ENCODE measurements at places on chromosomes 3 and 15.

DNA sequence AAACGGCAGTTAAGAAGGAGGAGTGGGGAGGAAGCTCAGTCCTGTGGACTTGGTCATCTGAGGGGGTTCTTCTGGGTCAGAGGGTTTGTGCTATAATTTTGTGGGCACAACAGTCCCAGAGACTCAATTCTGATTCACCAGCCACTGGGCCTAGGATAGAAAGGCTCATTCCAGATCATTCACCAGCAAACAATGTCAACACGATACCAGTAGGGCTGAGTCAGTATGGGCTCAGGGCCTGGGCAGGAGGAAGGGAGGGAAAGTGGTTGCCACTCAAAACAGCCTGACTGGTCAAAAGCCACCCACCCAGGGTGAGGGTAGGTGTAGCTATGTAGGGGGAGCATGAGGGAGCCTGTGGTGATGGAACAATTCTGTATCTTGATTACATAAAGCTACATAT is 86.9 kb upstream of the MEX3B start:
- DNase-seq = no peak

GRCh38 chr3:159263750-159264553 is 462.1 kb downstream of the MFSD1 start:
- peak; percentile 48 for DNase-seq

DNA sequence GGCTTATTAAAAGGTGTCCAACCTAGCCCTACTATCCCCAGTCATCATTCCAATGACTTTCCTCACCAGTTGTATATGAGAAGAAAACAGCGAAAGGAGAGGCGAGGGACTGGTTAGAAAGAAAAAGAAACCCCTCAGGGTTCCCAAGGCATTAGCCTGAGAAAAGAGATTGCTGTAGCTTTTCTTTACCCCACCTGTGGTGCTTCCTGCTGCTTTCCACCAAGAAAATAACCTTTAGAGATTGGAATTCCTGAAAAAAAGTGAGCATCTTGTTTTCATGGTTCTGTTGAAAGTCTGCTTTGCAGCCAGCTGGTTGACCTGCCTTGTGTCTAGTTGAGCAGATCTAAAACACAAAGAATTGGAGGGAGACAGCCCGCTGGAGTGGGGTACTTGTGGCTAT is 196.4 kb downstream of the CADPS start:
- DNase-seq = no peak

DNA sequence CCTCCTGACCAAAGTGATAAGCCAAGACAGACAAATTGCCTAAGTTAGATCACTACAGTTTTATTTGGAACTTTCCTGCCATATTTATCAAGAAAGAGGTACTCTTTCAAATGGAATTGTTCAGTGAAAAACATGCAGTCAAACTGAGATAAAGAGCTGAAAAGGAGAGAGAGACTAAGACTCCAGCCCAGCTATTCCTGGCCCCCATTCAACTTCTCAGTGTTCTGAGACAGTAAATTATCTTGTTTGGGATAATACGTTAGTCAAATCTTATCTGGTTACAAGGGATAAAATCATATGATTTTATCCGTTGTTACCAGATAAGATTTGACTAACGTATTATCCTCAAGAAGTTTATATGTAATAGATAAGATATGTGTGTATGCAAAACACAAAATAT is 67.6 kb upstream of the CMC1 start:
- DNase-seq = no peak

DNA sequence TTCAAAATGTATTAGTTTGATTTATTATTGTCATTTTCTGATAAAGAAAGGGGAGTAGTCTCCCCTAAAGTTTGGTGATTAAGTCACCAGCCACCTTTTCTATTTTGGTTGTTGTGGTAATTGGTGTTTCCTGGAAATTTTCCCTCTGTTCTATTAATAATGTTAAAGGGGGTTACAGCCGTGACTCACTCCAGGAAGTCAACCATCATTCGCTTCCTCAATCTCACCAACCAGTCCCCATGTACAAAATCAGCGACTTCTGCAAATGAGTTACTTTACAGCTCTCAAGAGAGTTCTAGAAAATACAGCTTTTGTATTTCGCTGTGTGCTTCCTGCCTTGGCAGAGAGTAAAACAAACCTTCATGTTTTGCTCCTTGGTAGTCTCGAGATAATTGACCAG is 285.1 kb downstream of the LPP start:
- no peak for DNase-seq

GRCh38 chr15:68061171-68061570 is 7.1 kb downstream of the PIAS1 start:
- no peak for DNase-seq

DNA sequence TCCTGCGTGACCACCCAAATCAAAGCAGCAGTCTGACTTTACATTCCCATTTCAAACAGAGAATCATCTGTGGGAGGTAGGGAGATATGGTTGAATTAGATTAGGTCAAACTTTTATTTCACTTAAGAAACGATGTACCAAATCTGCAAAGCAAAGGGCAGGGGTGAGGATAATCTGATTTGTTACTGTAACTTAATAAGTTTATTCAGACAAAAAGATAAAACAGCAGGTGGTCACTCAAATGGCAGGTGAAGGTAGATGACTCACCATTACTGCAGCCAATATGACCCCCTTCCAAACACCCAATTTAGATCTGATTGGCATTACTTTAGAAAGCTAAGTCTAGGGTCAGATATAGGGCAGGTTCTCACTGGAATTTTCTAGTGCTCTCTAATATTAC is 651.0 kb upstream of the NAALADL2 start:
- peak; percentile 40 for DNase-seq

- no peak for DNase-seq
Measured at GRCh38 chr15:94205366-94205765, 26.0 kb upstream of the MCTP2 start.

GRCh38 chr15:67501836-67502461 is 19.0 kb upstream of the C15orf61 start:
- no peak for DNase-seq

- no peak for DNase-seq
Measured at GRCh38 chr3:195905970-195906864, 2.1 kb downstream of the TNK2 start.

GRCh38 chr3:16329036-16329825 is 64.2 kb downstream of the OXNAD1 start:
- peak; percentile 59 for DNase-seq

DNA sequence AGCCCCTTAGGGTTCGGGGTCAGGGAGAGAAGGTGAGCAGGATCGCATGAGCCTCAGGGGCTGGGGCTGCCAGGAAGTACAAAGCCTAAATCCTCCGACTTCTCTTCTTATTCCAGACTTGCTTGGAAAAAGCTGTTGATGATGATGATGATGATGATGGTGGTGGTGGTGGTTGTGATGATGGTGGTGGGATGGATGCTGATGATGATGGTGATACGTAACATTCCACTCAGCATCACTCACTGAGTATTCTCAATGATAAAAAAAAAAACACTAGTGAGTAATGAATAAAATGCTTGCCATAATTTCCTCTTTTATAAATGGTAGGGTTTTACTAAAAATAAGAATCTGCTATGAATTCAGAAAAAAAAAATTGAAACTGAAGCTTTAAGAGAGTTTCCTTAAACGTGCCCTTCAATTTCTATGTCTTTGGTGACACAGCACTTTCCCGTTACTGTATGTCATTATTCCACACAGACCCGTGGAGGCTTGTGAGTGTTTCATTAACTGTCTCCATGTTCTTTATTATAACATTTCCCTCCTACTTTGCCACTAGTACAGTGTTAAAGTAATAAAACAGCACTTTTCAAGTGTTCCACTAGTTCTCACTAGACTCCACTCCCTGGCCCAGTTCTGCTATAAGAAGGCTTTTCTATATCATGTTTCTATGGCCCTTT is 5.4 kb upstream of the ACAN start:
- DNase-seq = no peak

GRCh38 chr3:114365909-114366308 is 72.1 kb downstream of the TIGIT start:
- no peak for DNase-seq

DNA sequence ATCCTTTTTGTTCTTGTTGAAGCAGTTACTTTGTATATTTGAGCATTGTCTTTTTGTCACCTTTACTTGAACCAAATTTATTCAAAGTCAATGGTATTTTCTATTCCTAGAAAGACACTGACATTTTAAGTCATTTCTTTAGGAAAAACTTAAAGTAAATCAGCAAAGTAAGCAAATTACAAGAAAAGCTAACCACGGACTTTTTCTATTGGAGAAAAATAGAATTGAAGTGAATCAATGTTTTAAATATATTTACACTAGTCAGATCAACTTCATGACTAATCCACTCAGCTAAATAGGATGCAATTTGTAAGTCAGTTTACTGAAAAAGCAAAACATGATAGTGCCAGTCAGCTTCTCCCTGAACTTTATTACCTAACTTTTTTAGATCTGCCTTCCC is 733.8 kb upstream of the ALCAM start:
- no peak for DNase-seq

DNA sequence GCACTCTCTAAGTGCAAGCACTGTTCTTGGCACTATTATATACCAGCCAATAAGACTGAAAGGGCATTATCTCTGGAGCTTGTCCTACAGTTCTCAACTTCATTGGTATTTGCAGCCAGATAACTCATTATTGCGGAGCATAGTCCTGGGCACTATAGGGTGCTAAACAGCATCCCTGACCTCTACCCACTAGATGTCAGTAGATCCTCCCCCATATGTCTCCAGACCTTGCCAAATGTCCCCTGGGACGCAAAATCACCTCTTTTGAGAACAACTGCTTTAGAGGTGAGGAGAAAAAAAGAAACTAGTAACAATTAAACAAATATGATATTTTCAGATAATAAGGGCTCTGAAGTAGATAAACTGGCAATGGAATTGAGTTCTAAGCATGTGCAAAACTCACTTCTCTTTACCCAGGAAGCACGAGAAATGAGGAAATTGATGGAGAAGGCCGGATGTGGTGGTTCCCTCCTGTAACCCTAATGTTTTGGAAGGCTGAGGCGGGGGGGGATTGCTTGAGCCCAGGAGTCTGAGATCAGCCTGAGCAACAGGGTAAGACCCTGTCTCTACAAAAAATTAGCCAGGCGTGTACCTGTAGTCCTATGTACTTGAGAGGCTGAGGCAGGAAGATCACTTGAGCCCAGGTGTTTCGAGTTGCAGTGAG is 61.4 kb downstream of the FRMD4B start:
- no peak for DNase-seq

GRCh38 chr15:82114660-82115059 is 68.8 kb upstream of the MEX3B start:
- no peak for DNase-seq

DNA sequence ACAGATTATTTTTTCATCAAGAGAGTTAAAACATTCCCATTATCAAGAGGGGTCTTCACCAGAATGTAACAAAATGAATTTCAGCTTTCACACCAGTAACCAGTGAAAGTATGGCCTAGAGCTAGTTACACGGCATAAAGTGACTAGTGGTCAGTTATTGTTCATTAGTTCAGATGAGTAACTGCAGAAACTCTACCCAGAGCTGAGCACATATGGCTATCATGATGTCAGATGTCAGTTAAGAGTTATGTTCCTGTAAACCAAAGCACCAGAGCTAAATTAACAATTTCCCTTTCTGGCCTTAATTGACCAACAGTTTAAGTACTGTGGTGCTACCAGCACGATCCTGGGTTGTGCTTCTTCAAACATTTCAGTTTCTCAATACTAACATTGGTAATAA is 6.6 kb upstream of the MRPS25 start:
- DNase-seq = no peak

DNA sequence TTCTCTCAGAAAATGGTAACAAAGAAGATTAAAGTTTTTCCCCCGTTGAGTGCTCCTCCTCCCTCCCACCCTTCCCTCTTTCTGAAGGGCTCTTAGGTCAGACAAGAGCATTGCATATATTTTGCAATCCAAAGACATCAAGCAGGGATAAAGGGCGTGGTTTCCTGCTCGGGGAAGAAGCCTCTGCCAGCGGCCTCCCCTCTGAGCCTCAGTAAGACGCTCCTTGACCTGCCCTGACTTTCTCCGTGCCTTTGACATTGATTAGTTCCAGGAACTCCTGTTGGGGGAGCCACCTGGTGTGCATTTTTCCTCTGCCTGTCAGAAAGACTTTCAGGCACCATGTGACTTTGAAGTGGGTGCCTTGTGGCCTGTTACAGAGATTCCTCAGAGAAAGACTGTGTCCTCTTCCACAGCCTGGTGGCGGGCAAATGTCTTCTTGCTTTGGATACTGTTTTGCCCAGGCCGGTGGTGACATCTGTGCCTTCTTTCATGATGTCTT is 87.2 kb upstream of the TBL1XR1 start:
- peak; percentile 58 for DNase-seq

DNA sequence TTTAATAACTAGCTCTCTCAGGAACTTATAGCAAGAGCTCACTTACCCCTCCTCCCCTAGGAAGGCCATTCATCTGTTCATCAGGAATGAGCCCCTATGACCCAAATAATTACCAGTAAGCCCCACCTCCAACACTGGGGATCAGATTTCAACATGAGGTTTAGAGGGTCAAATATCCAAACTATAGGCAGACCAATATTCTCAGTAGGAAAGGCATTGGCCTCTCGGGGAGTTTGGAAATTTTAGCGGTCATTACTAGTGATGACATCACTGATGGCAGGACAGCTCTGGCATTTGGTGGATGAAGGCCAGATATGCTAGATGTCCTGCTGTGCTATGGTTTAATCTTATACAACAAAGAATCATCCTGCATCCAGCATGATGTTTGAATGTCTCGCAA is 15.2 kb upstream of the CD47 start:
- DNase-seq = no peak

DNA sequence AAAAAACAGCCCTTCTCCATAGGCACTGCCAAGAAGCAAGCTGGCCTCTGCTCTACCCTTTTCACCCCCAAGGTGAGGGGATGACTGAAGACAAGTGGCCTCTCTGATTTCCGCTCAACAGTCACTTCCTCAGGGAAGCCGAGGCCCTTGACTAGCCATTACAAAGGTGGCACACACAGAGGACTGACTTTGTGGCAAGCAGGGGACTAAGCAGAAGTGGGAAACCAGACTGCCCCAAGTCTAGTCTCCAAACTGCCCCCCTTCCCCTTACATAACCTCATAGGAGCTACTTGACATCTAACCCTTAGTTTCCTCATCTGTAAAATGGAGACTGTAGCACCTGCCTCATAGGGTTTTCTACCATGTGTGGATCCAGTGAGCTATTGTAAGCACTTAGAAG is 118.9 kb downstream of the FOXP1 start:
- DNase-seq = no peak

GRCh38 chr3:34207002-34207401 is 408.6 kb downstream of the PDCD6IP start:
- no peak for DNase-seq

GRCh38 chr15:66883284-66883911 is 181.4 kb downstream of the SMAD6 start:
- DNase-seq = no peak

GRCh38 chr3:76065964-76066363 is 280.6 kb upstream of the ZNF717 start:
- DNase-seq = no peak

Data from NCI-H2227 treated with DMSO at 0.1 percent for 48 hours (cell line).